Muscle of back (tissue), 13 donors: ENCODE measurements at places on chromosomes 2 and 18.

- DNase-seq: no peak
Observed at GRCh38 chr2:211903961-211904360, 634.6 kb downstream of the ERBB4 start.

DNA sequence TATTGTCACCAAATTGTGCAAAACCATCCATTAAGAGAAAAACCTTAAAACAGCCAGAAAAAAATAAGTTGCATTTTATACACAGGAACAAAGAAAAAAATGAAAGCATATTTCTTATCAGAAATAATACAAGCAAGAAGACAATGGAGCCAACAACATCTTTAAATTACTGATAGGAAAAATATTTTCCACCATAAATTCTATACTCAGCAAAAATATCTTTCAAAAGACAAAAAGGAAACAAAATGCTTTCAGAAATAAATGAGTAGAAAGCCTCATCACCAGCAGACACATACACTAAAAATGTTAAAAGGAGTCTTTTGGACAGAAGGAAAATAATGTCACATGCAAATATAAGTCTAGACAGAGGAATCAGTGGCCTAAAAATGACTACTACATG, 106.4 kb upstream of the TRIB2 start:
- DNase-seq: no peak

GRCh38 chr2:71071681-71072398, 3.4 kb downstream of the NAGK start:
- DNase-seq: no peak

DNA sequence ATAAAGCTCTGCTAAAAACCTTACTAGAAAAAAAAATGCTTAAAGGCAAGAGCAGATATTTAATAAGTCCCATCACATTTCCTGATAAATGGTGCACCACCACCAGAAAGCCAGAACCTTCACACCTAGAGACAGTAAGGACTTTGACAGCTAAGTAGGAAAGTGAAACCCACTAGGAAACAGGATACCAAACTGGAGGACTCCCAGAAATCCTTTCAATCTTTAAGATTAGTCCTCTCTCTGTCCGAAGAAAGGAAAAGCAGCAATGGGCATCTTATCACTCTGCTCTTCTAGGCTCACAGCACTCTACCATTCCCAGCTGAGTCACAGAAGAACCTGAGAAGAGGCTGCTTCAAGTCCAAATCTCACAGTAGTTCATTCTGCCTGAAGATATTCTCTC, 3.7 kb downstream of the DYM start:
- DNase-seq: no peak

DNA sequence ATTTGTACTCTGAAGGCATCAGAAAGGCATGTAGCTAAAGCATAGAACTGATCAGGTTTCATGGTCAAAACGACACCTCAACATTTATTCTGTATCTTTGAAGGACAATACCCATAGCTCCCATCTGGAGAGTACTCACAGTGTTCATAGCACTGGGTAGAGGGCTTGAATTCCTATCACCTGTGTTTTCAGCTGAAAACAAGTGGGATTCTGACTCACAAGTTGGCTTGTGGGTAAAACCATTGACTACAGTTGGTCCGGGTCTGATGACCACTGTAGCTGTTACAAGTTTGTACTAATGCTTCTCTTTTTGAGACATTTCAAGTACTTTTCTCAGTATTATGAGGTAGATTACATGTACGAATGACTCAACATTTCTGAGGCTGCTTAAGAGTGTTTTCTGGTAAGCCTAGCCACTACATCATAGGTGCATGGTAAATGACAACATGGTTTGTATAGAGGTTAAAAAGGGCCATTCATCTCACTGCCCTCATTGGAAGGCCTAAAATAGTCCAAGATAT, 68.6 kb upstream of the PELI1 start:
- DNase-seq: no peak

- no peak for DNase-seq
Observed at GRCh38 chr2:6923319-6923718, 6.1 kb downstream of the RNF144A start.

DNA sequence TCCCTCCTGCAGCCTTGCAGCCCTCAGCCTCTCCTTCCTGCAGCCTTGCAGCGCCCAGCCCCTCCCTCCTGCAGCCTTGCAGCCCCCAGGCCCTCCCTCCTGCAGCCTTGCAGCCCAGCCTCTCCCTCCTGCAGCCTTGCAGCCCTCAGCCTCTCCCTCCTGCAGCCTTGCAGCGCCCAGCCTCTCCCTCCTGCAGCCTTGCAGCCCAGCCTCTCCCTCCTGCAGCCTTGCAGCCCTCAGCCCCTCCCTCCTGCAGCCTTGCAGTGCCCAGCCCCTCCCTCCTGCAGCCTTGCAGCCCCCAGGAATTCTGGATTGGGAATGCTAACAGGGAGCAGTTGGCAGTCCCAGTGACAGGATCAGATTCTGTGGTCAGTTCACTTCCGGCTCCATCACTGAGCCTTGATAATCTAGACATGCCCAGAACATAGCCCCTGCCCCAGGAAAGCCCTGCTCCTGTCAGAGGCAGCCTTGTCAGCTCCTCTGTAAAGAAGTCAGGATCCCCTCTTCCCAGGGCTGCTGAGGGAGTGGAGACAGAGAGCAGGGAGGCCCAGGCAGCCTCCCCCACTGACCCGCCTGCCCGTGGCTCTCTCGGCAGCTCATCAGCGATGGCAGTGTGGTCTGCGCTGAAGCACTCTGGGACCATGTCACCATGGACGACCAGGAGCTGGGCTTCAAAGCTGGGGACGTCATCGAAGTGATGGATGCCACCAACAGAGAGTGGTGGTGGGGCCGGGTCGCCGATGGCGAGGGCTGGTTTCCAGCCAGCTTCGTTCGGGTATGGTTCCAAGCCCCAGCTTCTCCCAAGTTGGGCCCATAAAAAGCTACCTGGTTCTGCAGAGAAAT, 54.8 kb downstream of the FAM168B start:
- no peak for DNase-seq

- no peak for DNase-seq
Observed at GRCh38 chr2:224157655-224158054, 118.6 kb upstream of the SERPINE2 start.

- DNase-seq: no peak
Observed at GRCh38 chr2:143296089-143296488, 166.9 kb downstream of the ARHGAP15 start.

GRCh38 chr18:26919627-26920026, 54.1 kb upstream of the AQP4 start:
- peak; percentile 62 for DNase-seq

DNA sequence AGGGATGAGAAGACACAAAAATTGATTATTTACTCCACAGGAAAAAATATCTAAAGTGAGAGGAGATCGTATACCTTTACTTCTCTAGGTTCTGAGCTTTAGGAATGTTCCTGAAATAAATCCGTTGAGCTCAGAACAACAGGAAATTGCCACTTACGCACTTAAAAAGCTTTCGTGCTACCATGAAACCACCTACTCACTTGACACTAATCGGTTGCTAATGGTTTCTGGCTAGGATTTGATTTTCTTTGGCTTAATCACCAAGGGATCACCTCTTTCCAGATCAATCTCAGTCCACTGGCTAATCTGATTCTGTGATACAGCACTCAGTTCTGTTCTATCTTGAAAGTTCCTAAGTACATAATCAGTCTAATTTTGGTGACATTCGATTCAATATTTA, 419.6 kb downstream of the DLGAP1 start:
- DNase-seq: no peak

GRCh38 chr18:11066038-11066437, 83.3 kb downstream of the PIEZO2 start:
- DNase-seq: no peak

DNA sequence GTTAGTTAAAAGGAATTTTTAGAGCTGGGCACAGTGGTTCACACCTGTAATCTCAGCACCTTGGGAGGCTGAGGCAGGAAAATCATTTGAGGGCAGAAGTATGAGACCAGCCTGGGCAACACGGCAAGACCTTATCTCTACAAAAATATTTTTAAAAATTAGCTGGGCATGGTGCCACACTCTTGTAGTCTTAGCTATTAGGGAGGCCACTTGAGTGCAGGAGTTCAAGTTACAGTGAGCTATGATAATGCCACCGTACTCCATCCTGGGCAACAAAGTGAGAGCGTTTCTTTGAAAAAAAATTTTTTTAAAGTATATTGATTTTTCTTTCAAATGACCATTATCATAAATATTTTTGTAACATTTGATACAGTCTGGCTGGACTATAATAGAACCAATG, 93.6 kb upstream of the FAM117B start:
- no peak for DNase-seq

GRCh38 chr2:167924556-167924955, 322.8 kb downstream of the STK39 start:
- DNase-seq: no peak
